Activated CD4-positive, alpha-beta memory T cell treated with anti-CD3 and anti-CD28 coated beads, Interleukin-2, amount 10 ng/mL, durations not matched to agents 7 days and 5 days (primary cell): ENCODE measurements at places on chromosomes 6 and 20. TPM values are rescaled to one million over a fixed set of nuclear protein-coding genes. Genes with fewer than 3 reads are reported as not detected.

LPA gene
- not detected for total RNA-seq

DNA sequence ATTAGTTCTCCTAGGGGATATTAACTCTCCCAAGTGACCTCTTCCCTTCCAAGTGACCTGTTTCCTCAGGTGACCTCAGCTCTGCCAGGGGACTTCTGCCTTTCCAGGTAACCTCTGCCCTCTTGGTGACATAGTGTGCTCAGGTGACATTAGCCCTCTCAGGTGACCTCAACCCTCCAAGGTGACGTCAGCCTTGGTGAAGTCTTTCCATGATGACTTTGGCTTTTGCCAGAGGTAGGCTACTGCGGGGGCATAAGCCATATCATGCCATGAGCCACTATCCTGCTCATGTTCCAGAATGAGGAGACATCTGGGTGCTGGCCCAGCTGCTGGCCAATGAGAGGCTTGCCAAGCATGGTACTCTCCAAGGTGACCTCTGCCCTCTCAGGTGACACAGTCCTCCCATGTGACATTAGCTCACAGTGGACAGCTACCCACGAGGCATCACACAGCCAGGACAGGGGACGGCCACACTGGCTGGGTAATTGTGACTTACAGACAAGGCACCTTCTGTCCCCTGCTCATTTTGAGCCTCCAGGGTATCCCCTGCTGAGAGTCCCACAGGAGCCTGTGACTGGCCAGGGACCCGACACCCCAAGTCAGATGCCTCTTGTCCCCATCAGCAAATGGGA lies 31.1 kb downstream of the UBD start:
- DNase-seq, result no peak
- no peaks in the 10 kb centered on the region for H3K4me1 ChIP-seq
- no peak overlapping the region for H3K27ac ChIP-seq
- no peaks in the 10 kb centered on the region for H3K36me3 ChIP-seq

DNA sequence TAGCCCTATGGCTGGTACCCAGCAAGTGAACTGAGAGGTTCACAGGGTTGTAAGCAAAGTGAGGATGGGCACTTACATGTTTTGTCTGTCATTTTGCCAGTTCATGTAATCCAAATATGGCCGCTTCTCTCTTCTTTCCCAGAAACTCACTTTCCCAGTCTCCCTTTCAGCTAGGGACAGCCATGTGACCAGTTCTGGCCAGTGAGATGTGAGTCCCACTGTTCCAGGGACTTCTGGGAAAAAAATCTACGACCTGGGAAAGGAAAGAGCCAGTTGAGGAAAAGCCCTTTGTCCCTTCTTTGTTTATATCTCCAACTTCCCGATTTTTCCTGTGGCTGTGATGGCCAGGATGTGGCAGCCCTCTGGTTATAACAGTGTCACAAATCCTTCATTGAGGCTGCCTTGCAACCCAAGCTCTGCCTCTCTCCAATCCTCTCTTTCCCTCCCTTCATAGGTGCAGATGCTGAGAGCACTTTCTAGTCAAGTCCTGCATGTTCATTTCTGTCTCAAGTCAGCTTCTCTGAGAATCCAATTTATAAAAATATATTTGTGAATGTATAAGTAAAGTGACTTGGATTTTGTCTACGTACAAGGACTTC lies 148.6 kb upstream of the ZFP64 start:
- no peaks in the 10 kb centered on the region for H3K4me1 ChIP-seq
- no peaks in the 10 kb centered on the region for H3K27me3 ChIP-seq
- H3K36me3 ChIP-seq, result no peaks in the 10 kb centered on the region
- no peak for DNase-seq

FNDC11 gene
- total RNA-seq, result 0.30 TPM

DNA sequence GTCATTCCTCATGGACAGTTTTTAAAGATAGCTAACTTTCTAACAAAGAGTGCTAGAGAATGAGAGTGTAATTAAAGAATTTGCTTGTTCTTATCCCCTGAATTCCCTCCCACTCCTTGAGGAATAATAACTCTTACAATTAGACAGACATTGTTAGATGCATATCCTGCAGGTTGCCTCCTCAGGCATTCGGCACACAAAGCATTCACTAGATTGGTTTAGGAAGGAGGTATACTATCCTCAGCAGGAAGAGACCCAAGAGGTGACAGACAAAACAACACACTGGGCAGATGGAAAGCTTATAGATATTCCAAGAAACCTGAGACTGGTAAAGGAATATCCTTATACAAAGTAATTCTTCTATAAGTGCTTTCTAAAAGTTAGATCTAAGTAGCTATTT lies 109.1 kb upstream of the FAM184A start:
- H3K27ac ChIP-seq, result no peak overlapping the region
- H3K4me3 ChIP-seq, result no peak overlapping the region

- peak overlapping the region; percentile 94 for H3K27ac ChIP-seq
- H3K4me1 ChIP-seq, result peaks cover 45% of the 10 kb centered on the region
Measured at GRCh38 chr6:28922004-28922820, 1.6 kb downstream of the TRIM27 start.

GRCh38 chr6:12208190-12208589 lies 82.0 kb upstream of the EDN1 start:
- H3K27me3 ChIP-seq, result peaks cover 9% of the 10 kb centered on the region
- H3K36me3 ChIP-seq, result no peaks in the 10 kb centered on the region
- H3K4me3 ChIP-seq, result no peak overlapping the region
- H3K4me1 ChIP-seq, result peaks cover 3% of the 10 kb centered on the region

NELFCD gene
- 69.0 TPM for total RNA-seq

CRISP3 gene
- not detected for total RNA-seq

GRCh38 chr6:132505158-132505557 lies 7.8 kb downstream of the STX7 start:
- H3K36me3 ChIP-seq, result peaks cover 36% of the 10 kb centered on the region
- DNase-seq, result no peak
- peaks cover 4% of the 10 kb centered on the region for H3K4me1 ChIP-seq
- no peak overlapping the region for H3K4me3 ChIP-seq
- H3K27ac ChIP-seq, result no peak overlapping the region

- no peaks in the 10 kb centered on the region for H3K36me3 ChIP-seq
- H3K27ac ChIP-seq, result no peak overlapping the region
- H3K27me3 ChIP-seq, result no peaks in the 10 kb centered on the region
- H3K4me3 ChIP-seq, result no peak overlapping the region
- H3K4me1 ChIP-seq, result peaks cover 26% of the 10 kb centered on the region
Measured at GRCh38 chr20:50292591-50293283, 102.1 kb downstream of the CEBPB start.

- H3K4me1 ChIP-seq, result peaks cover 22% of the 10 kb centered on the region
Measured at GRCh38 chr20:51660672-51661608, 107.2 kb downstream of the ATP9A start.

- no peaks in the 10 kb centered on the region for H3K4me1 ChIP-seq
- no peaks in the 10 kb centered on the region for H3K27me3 ChIP-seq
- DNase-seq, result no peak
- no peak overlapping the region for H3K4me3 ChIP-seq
Measured at GRCh38 chr6:76681781-76682180, 609.3 kb upstream of the IMPG1 start.

DNA sequence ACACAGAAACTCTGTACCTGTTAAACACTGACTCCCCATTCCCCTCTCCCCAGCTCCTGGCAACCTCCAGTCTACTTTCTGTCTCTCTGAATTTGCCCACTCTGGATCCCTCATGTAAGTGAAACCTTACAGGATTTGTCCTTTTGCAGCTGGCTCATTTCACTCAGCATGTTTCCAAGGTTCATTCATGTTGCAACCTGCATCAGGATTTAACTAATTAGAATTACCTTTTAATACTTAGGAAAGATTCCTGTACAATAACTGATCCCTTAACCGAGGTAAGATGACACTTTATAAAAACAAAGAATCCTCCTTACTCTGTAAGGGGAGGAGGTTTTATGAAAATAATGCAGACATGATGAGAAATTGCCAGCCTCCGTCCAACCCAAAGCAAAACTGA lies 113.1 kb upstream of the MTHFD1L start:
- H3K4me1 ChIP-seq, result no peaks in the 10 kb centered on the region
- H3K27ac ChIP-seq, result no peak overlapping the region
- no peaks in the 10 kb centered on the region for H3K36me3 ChIP-seq
- DNase-seq, result no peak
- no peak overlapping the region for H3K4me3 ChIP-seq
- H3K27me3 ChIP-seq, result peaks cover 6% of the 10 kb centered on the region
